Thyroid gland (tissue), 4 donors: ENCODE measurements at places on chromosomes 16 and 17. TPM values are rescaled to one million over a fixed set of nuclear protein-coding genes. Genes with fewer than 3 reads are reported as not detected.

The MYLK3 gene
- not detected for total RNA-seq

The SHISA6 gene
- 0.29 TPM for total RNA-seq

The AMZ2 gene
- 68.5 TPM for total RNA-seq

The CEP295NL gene
- total RNA-seq = 1.5 TPM

The CPNE7 gene
- total RNA-seq = not detected

The MRPL12 gene
- total RNA-seq = 89.3 TPM

The EVI2A gene
- total RNA-seq = 2.2 TPM

The CACNG4 gene
- not detected for total RNA-seq

The ZC3H7A gene
- total RNA-seq = 72.7 TPM

The NHLRC4 gene
- total RNA-seq = not detected

The RNF227 gene
- 1.1 TPM for total RNA-seq

The CTF1 gene
- 5.3 TPM for total RNA-seq
